ENCODE measurements at places on chromosomes 12 and 14.

DNA sequence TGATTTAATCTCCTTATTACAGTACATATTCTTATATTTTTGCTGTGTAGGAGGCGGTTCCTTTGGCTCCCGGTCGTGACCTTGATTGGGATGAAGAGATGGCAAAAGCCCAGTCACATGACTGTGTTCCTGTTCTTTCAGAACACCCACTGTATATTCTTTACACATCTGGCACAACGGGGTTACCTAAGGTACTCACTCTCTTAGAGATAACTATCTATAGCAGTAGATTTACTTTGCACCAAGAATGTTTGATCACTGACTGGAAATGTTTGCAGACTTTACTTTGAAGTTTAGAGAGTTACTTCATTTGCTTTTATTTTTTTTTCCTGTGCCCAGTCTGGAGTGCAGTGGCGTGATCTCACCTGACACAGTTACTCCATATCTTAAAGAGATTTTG, 65.2 kb downstream of the ACSS3 start:
- DNase-seq, result no peak

DNA sequence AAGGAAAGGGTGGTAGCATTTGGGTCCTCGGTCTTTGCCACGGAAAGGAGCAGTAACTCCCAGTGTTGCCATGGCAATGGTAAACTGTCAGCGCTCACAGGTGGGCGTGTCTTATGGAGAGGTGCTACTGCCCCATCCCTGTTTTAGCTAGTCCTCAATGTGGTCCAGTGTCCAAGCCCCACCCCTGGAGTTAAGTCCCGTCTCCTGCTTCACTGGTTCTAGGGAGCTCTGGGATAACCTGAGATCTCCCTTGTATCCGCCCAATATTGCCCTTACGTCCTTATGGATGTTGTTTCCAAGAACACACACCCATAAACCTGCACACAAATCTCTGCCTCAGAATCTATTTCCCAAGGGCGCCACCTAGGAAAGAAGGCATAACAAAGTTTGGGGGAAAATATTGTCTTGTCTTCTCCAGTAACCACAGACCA, 64.2 kb downstream of the SPRING1 start:
- DNase-seq, result no peak

DNA sequence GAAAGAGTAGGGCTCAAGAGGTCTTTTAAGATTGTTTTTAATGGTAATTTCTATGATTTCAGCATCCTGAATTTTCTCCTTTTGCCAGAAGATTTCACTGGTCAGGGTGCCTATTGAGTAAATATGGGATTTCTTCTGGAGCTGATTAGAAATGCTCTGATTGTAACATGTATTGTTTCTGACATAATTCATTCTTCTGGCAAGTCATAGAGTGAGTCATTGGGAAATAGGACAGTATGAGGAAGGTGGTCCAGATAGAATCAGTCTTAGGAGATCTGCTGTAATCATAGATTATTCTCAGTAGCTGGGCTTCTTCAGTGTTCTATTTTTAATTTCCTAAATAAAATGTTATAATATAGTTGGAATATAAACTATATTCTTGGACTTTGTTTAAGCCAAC, 182.0 kb upstream of the NAV3 start:
- DNase-seq, result no peak

DNA sequence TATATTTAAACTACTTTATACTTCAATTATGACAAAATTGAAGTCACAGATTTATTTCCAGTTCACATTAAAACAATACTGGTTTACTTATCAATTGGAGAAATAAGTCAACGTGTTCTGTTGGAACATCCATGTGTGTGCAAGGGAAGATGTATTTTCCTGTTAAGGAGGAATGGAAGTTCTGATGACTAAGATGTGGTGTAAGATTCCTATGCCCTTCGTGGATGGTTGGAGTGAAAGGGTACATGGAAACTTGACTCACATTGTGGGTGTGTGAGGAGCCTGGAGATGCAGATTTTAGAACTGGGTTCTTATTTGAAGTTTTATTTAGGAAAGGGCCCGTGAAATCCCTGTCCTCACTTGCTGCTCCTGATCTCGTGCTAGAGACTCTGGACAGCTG, 95.3 kb downstream of the CATSPERB start:
- no peak for DNase-seq

- no peak for DNase-seq
Measured at GRCh38 chr12:73374360-73374759, 1102.2 kb downstream of the TRHDE start.

GRCh38 chr12:112172556-112173324, 47.4 kb downstream of the TRAFD1 start:
- DNase-seq, result no peak

DNA sequence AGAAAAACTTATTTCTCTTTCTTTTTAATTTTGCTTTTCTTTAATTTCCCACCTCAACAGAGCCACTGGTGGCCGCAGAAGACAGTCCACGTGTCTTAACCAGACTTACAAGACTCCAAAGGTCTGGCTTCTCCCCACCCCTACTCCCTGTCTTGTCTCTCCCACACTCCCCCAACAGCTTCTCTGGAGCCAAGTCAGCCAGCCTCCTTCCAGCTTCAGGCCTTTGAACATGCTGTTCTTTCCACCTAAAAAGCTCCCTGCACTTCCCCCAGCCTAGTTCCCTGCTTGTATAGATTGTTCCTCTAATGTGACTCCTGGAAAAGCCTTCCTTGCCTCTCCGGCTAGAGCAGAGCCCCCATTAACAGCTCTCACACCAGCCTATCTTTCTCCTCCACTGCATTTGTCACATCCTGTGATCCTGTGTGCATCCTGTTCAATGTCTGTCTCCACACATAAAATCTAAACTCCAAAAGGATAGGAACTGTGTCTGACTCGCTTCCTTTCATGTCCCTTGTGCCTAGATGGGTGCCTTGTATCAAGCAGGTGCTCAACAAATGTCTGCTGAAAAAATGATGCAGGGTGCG, 7.8 kb upstream of the DYNLL1 start:
- no peak for DNase-seq

DNA sequence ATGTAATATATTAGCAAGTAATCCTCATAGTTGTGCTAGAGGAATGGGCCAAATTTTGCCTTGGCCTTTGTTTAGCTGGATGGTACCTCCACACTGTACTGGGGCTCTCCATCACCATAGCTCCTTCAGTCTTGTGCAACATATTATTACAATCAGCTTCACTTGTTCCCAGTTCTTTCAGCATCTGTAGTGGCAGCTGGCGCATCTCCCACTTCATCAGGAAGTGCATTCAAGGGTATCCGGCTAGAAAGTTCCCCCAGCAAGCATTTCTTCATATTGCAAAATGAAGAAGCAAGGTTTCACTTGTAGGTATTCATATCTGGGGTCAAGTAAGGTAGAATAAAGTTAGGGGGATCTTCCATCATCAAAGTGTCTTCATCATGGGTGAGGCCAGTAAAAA, 123.7 kb downstream of the IGF1 start:
- DNase-seq, result no peak

DNA sequence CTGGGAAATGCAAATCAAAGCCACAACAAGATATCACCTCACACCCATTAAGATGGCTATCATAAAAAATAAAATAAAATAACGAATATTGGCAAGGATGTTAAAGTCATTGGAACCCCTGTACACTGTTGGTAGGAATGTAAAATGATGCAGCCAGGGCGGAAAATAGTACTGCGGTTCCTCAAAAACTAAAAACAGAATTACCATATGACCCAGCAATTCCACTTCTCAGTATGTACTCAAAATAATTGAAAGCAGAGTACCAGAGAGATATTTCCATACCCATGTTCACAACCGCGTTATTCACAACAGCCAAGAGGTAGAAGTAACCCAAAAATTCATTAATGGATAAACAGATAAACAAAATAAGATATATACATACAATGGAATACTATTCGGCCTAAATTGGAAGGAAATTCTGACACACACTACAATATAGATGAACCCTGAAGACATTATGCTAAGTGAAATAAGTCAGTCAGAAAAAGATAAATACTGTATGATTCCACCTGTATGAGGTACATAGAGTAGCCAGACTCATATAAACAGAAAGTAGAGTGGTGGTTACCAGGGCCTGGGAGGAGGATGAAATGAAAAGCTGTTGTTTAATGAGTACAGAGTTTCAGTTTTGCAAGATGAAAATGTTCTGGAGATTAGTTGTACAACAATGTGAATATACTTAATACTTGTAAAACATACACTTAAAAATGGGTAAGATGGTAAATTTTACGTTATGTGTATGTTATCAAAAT, 84.6 kb downstream of the TXNDC16 start:
- no peak for DNase-seq

DNA sequence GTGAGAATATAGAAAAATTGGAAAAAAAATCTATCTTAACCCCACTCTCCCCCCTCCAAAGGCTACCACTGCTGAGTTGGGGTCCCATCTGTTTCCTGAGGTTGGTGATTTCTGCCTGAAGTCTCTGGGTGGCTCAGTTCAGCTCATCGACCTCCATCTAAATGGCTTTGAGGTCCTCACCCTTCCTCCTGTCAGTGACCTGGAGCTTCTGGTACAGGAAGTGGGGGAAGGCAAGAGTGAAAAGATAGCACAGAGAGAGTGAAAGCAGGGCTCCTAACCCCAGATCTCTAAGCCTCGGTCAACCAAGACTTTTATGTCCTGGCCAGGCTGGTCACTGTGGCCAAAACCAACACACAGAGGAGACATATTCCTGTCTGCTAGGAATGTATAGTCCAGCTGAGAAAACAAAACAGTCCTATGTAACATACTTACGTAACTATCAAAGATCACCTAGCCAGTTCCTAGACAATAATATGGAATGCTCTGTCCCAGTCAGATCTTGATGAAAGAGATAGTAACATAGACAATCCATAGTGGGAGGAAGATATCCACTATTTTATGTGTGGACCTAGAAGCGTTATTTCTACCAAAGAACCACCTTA, 12.3 kb upstream of the KRT73 start:
- DNase-seq, result no peak

DNA sequence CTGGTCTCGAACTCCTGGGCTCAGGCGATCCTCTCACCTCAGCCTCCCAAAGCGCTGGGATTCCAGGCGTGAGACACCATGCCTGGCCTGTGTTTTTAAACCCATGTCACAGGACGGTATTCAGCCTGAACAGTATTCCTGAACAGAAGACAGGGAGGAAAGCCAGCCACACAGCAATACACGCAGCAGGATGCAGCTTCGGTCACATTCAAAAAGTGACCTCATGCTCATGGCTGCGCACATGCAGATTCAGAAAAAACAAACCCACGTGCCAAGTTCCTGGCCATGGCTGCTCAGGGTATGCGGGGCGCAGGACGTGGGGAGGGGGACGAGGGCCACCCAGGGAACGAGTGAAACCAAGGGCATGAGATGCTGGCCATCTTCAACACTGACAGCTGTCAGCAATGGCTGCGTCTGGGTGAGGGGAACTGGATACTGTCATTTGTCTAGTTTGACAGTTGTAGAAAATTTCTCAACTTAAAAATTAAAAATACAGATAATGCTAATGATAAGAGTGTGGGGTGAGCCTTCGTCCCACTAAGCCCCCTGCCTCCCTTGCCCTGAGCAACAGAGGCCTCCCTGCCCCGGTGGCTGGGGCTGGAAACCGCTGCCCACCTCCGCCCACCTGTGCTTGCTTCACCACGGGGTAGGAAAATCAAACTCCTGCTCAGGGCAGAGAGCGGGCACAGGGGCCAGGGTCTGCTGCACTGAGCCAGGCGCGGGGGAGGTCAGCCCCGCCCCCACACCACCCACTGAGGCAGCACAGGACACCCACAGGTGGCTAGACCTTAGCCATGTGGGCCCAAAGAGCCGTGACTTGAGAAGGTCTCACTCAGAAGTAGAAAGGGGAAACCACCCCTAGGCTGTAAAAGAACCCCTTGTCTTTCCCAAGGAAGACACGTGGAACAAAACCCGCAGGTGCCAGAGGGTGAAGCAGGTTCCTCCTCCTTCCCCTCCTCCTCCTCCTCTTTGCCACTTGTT, 84.2 kb downstream of the SCARB1 start:
- no peak for DNase-seq

DNA sequence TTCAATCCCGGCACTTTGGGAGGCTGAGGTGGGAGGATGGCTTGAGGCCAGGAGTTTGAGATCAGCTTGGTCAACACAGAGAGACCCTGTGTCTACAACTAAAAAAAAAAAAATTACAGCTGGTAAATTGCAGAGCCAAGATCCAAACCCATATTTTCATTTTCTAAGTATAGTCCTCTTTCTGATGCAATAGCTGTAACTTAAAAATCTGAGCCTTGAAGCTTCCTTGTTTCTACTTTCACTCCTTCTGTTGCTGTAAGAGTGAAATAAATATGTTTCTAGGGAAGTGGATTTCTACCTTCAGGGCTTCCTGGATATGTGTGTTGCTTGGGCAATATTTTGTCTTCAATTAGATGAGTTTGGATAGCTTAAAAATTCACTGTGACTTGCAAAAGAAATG, 42.0 kb upstream of the PRICKLE1 start:
- DNase-seq, result no peak

- DNase-seq, result no peak
Measured at GRCh38 chr14:97253756-97254155, 456.6 kb downstream of the VRK1 start.

- no peak for DNase-seq
Measured at GRCh38 chr12:112535017-112535416, 116.3 kb downstream of the PTPN11 start.

DNA sequence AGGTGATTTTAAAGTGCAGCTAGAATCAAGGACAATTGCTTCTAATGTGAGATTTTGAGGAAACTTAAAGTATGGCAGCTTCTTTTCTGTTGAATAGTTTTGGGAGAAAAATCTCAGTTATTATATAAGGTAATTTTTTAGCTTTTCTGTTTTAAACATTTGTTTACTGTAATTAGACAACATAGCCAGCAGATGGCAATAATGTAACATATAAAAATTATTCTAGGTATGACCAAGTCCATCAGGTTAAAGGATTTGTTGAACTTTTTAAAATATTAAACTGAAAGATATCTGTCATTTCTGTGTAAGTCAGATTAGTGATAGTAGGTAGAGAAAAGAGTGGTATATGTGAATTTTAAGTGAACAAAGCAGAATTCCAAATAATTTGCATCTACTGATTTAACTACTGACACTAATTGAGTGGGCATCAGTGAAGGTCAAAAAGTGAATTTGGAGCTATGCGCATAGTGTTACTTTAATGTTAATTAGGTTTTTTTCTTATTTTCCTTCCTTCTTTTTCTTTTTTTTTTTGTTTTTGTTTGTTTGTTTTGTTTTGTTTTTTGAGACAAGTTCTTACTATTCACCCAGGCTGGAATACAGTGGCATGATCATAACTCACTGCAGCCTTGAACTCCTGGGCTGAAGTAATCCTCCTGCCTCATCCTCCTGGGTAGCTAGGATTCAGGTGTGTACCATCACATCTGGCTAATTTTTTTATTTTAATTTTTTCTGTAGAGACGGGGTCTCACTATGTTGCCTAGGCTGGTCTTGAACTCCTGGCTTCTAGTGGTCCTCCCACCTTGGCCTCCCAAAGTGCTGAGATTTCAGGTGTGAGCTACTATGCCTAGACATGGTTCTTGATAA, 18.6 kb downstream of the PRORP start:
- no peak for DNase-seq

- no peak for DNase-seq
Measured at GRCh38 chr14:68232300-68233055, 412.9 kb downstream of the RAD51B start.

- DNase-seq, result no peak
Measured at GRCh38 chr12:103855036-103855712, 14.1 kb upstream of the NT5DC3 start.

- no peak for DNase-seq
Measured at GRCh38 chr12:27802511-27802910, 22.5 kb upstream of the MANSC4 start.
